ENCODE measurements at places on chromosomes 5 and 9. TPM values are rescaled to one million over a fixed set of nuclear protein-coding genes. Genes with fewer than 3 reads are reported as not detected.

Gene CDKN2B
- 2.3 TPM for total RNA-seq

Gene RBM27
- 20.2 TPM for total RNA-seq

DNA sequence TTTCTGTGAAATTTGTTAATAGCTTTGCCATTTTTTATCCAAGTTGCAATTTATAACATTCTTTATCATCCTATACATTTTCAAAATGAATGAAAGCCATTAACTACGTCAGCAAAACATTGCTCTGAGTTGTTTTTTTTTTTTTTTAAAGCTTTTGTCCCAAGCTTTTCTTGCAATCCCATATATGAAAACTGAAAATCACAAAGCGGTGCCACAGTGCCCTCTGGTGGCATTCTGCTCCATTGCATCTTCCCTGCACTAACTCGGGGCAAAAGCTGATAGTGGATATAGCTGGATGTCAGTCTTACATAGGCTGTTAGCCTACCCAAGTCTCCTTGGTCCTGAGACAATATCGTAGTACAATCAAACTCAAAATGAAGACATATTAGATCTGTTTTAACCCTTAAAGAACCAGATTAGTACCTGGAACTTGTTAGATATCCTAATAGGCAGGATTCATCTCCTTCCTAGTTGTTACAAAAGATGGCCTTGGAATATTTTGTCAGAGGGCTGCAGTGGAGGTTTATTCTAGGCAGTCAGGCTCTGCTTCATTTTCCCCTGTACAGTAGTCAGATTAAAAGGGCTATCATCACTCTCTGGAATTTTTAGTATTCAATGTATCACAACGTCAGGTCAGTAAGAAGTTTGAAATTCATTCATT, 669.9 kb downstream of the PTPRD start:
- DNase-seq: peak; percentile 32

- DNase-seq: no peak
Observed at GRCh38 chr9:8694983-8695588, 895.5 kb upstream of the DMAC1 start.

GRCh38 chr5:9405196-9405754, 140.6 kb downstream of the SEMA5A start:
- DNase-seq: no peak

Gene MAMDC4
- 11.3 TPM for total RNA-seq

Gene SYK
- total RNA-seq: 2.1 TPM

DNA sequence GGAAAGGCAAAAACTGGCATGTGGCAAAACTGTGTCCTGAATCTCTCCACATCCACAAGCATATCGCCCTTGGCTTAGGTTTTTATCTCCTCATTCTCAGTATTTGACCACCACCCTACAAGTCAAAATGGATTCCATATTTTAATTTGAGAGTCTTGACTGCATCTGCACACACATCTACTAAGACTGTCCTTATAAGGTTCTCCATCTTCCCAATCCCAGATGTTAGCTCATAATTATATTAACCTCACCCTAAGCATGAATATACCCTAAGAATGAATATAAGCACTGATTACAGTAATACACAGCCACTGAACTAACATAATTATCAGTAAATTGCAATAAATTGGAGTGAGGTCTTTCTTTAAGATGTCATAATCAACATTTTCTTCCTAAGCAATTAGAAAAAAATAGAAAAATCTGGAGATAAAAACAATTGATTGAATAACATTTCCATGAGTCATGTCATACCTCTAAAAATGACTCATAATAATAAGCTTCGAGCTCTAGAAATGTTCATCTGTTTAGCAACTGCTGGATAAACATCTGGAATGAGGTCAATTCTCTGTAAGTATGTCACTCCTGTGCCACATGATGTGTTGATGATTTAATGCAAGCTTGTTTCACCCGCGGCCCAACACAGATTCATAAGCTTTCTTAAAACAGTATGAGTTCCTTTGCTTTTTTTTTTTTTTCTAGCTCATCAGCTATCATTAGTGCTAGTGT, 39.9 kb upstream of the PAM start:
- DNase-seq: no peak

Gene FCN2
- total RNA-seq: not detected

Gene ECSCR
- total RNA-seq: 13.7 TPM

DNA sequence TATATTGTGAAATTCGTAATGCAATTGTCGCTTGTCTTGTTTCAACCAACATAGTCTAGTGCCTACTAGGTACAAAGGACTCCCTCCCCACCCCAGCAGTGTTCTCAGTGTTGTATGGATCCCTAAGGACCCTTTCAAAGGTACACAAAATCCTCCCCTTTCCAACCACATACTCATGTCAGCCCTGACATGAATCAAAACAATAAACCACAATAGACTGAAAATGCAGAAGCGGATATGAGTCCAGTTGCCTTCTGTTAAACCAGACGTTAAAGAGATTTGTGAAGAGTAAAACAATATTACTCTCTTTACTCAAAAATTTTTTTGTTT, 82.4 kb upstream of the IFNK start:
- DNase-seq: no peak

Gene GCNT4
- total RNA-seq: 0.58 TPM

DNA sequence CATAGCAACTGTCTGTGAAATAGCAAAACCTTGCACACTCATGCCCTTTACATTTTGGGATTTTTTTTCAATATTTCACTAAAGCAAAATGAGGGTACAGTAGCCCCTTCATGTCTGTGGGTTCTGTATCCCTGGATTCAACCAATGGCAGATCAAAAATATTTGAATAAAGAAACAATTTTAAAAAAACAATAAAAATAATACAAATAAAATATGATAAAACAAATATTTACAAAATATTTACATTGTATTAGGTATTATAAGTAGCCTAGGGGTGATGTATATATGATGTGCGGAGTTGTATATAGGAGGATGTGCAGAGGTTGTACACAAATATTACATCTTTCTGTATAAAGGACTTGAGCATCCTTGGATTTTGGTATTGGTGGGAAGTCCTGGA, 67.3 kb upstream of the CDH10 start:
- DNase-seq: no peak

Gene AFAP1L1
- total RNA-seq: 46.6 TPM

Gene ZBTB34
- 6.4 TPM for total RNA-seq

Gene CA9
- 0.20 TPM for total RNA-seq

DNA sequence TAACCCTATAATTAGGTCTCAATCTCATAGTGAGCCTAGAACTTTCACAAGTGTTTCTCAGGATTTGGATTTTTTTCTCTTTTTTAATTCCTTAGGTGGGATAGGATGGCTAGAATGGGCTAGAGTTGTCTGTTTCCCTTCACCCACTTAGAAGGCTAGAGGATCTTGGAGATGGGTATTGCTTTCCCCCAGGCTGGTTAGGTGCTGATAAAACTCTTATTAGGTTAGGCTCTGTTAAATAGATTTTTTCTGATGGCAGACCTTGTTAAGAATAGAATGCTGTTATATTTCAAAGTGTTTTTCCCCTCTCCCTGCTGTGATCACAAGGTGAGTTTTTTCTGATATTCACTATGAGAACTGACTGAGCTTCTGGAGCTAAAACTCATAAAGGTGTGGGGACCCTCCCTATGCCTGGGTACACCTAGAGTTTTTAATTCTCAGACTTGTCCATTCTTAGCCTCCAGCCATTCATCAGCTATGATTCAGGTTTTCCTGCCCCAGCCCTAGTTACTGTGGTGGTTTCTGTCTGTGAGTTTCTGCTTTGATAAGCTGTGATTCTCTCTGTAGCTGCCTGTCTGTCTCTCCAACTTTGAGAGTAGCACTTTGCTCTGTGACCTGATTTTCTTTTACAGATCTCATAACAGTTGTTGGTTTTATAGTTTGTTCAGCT, 132.4 kb downstream of the HACD4 start:
- no peak for DNase-seq
